KBM-7 (cell line): ENCODE measurements at places on chromosomes 7 and 10.

GRCh38 chr7:29953726-29954347 lies 35.8 kb downstream of the SCRN1 start:
- no peak for DNase-seq

DNA sequence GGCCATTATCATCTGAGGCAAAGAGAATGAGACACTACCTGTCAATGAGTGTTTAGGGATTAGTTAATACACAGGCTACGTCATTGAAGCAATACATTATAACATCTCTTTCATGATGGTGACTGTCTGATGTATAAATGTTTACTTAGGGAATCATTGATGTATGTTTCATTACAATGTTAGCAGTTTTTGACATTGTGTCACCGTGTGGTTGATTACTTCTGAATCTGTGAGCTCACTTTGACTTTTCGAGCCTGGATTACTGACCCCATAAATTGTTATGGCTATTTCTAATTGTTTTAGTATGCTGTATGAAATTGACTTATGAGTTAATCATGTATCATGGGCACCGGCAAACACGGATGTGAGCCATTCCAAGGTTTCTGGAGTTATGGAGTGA lies 494.0 kb downstream of the MAGI2 start:
- DNase-seq, result no peak

GRCh38 chr7:121305109-121305508 lies 23.7 kb upstream of the WNT16 start:
- no peak for DNase-seq

DNA sequence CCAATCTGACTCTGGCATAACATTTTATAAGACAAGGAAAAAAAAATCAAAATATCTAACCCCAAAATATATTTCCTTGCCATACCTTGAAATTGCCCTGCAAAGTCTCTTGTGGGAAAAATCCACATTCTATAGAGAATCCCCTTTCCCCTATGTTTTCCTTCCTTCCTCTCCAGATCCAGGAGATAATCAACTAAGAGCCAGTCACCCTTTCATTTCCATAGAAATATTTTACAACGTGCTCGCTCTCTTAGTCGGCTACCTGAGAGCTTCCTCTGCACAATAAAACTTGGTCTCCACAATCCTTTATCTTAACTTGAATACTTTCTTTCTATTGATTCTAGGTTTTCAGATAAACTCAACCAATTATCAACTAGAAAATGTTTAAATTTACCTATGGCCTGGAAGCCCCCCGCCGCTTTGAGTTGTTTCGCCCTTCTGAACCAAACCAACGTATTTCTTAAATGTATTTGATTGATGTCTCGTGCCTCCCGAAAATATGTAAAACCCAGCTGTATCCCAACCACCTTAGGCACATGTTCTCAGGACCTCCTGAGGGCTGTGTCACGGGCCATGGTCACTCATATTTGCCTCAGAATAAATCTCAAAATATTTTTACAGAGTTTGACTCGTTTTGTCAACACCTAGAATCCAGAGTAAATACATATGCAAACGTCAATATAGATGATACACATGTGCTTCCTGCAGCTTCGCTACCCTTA lies 869 bp downstream of the PSAP start:
- no peak for DNase-seq

- DNase-seq, result no peak
These were observed 9.4 kb downstream of the ZCWPW1 start for GRCh38 chr7:100418930-100419659.

DNA sequence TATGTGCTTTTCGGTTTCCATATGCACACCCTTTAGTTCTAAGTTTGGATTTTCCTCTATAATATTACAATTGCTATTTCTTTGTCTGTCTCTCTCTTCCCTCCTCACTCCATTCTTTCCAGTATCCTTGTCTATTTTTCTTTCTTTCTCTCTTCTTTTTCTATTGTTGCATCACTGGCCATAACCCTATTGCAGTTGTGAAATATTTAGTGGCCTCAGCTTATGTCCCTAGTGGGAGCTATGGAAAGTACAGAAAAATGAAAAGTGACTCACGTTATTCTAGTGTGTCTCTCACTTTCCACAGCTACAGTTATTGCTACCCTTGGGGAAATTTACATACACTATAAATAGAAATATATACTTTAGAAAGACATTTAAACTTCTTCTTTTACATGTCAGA lies 59.1 kb downstream of the CNTNAP2 start:
- DNase-seq, result no peak

- no peak for DNase-seq
These were observed 29.1 kb upstream of the TRUB1 start for GRCh38 chr10:114908896-114909295.
